Stimulated activated CD8-positive, alpha-beta memory T cell treated with anti-CD3 and anti-CD28 coated beads, Interleukin-7, amount 100 ng/mL, for 48 hours (primary cell): ENCODE measurements at places on chromosomes 6 and 20.

GRCh38 chr6:36827261-36828079 is 11.8 kb downstream of the CPNE5 start:
- DNase-seq: no peak

GRCh38 chr6:15331143-15331542 is 85.3 kb downstream of the JARID2 start:
- no peak for DNase-seq

- no peak for DNase-seq
These were observed 59.6 kb downstream of the PRDM1 start for GRCh38 chr6:106145741-106146227.

GRCh38 chr20:13302647-13303450 is 81.8 kb downstream of the ISM1 start:
- DNase-seq: no peak

GRCh38 chr6:36243562-36244212 is 26.2 kb upstream of the PNPLA1 start:
- DNase-seq: no peak

GRCh38 chr6:21597801-21598673 is 4.5 kb downstream of the SOX4 start:
- DNase-seq: no peak

DNA sequence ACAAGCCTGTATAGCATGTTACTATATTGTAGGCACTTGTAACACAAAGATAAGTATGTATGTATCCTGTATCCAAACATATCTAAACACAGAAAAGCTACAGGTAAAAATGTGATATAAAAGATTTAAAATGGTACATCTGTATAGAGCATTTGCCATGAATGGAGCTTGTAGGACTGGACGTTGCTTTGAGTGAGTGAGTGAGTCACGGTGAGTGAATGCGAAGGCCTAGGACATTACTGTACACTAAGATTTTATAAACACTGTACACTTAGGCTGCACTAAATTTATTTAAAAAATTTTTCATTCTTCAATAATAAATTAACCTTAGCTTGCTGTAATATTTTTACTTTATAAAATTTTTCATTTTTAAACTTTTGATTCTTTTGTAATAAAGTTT is 136.9 kb downstream of the NKAIN2 start:
- no peak for DNase-seq

- no peak for DNase-seq
These were observed 102.7 kb downstream of the AGPAT4 start for GRCh38 chr6:161171207-161171606.

DNA sequence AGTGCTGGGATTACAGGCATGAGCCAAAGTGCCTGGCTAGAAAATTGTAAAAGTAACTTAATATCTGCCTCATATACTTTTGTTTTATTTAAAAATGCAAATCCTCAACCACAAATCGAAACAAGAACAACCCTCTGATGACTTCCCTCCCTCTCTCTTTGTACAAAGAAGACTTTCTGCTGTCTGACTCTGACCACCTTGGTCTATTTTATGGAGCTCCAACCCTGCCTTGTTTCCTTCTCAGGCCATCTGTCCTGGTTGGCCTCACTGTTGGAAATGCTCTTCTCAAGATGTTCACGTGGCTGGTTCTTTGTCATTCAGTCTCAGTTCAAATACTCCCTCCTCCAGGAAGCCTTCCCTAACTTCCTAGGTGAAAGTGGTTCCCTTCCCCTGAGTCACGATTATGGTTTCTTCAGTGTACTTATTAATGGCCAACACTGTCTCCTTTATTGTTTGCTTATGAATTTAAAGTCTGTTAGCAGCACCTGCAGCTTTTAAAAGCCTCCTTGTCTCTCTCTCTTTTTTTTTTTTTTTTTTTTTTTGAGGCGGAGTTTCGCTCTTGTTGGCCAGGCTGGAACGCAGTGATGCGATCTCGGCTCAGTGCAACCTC is 151.5 kb upstream of the SALL4 start:
- DNase-seq: no peak

DNA sequence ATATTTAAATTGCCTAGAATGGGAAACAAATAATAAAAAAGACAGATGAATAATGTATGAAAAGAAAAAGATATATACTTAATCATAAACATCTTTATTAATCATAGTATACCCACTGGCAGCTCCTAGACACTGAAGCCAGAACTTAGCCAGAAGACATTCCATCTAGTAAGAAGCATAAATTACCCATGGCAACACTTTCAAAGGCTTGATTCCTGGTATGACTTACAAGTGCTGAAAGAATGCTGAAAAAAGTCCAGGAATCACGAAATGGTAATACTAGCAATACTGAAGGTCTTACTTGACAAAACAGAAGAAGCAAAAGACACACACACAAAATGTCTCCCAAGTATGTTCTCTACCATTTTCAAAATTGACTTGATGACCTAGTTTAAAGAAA is 38.0 kb downstream of the RWDD2A start:
- no peak for DNase-seq

DNA sequence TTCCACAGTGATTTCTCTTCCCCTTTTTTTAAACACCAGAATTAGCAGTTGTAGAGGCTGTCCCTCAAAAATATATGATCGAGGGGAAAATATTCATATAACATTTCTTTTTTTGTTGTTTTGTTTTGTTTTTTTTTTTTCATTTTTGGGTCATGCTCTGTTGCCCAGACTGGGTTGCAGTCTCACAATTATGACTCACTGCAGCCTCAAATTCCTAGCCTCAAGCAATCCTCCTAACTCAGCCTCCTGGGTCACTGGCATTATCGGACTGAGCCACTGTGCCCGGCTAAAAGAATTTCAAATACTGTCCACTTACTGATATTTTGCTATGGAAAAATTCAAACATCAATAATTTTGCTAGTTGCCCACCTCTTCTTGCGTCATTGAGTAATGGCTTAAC is 134.0 kb downstream of the HFE start:
- DNase-seq: no peak

- no peak for DNase-seq
These were observed 656.7 kb upstream of the ID4 start for GRCh38 chr6:19180348-19181072.
